Activated CD4-positive, alpha-beta T cell treated with anti-CD3 and anti-CD28 coated beads, Interleukin-2, Interleukin-4, amounts not matched to agents 100 ng/mL and 50 ng/mL, durations not matched to agents 16 hours and 8 hours (primary cell): ENCODE measurements at places on chromosomes 12 and 14.

DNA sequence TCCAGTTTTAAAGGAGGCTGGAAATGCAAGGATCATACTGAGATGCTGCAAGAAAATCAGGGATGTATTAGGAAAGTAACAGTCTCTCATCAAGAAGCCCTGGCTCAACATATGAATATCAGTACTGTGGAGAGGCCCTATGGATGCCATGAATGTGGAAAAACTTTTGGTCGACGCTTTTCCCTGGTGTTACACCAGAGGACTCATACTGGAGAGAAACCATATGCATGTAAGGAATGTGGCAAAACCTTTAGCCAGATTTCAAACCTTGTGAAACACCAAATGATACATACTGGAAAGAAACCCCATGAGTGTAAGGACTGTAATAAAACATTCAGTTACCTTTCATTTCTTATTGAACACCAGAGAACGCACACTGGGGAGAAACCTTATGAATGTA lies 24.5 kb downstream of the ZNF891 start:
- no peak for DNase-seq

DNA sequence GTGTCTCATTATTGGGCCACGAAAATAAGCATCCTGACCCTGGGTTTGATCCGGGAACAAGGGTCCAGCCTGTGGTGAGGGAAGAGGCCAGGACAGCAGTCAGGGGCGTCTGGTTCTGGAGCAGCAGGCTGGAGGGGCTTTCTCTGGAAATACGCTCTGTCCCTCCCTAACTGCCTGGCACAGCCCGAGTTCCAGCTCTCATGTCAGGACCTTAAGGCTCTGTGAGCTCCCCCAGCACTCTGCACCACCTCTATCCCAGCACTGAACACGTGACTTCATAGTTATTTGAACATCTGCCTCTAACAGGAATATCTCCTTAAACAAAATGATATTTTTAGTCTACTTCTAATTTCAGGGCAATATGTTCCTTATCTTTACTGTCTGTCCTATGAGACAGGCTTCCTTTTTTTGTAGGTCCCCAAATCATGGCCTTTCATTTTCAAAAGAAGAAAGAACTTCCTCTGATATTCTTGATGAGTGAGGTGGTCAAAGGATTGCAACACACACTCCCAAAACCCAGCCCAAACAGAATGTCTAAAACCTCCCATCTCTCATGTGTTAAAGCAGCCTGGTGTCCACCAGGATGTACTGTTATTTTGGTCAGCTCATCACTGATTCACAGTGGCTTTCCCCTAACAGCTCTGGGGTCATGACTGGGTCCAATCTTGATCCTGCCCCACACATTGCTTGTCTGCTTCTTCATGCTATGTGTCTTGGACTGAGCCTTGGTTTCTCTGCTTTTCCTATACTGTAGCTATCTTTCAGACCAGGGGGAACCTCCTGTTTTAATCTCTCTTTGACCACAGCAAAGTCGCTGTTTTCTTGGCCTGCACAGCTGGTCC lies 9.7 kb downstream of the AQP6 start:
- DNase-seq = no peak

- no peak for DNase-seq
Measured at GRCh38 chr12:31267966-31268365, 58.0 kb downstream of the SINHCAF start.

DNA sequence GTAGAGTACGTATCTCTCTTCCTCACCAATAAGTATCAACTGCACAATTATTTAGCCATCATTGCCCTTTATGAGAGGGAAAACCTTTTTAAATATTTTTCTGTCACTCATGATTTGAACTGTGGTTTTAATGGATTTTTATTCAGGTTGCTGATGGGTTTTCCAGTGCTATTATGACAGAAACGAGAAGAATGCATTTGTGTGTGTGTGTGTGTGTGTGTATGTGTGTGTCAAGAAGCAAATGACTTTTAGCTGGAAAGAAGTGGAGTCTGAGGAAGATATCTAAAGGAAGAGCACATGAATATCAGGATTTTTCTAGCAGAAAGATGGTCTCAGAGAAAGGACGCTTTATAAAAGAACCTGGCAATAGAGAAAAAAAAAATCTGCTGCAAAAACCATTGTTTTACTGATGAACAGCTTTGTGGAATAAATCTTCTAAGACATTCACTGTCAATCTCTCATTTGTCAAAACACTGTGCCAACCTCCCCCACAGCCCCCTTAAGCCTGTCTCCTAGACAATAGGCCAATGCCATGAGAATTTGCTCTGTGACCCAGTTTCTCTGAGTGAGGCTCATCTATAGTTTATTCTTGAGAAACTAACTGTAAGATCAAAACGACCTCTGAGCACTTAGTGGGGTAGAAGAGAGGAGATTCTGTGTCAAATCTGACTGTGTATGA lies 417.7 kb downstream of the FLRT2 start:
- no peak for DNase-seq

DNA sequence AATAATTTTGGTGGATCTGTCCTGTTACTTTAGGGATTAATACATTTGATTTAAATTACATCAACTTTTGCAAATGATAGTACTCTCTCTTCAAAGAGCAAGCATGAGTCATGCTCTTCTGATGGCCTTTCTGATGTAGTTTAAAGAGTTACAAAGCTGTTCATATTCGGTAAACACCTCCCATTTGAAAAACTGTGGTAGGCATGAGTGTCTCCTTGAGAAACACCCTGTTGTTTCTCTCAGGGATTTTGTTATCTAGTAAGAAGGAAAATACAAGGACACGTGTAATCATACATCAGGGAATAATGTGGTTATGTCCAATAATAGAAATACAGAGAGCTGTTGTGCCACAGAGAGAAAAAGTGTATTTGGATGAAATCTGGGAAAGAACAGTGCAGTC lies 53.3 kb upstream of the E2F7 start:
- DNase-seq = no peak

- peak; percentile 89 for DNase-seq
Measured at GRCh38 chr12:121795034-121795968, 1.8 kb upstream of the RHOF start.

DNA sequence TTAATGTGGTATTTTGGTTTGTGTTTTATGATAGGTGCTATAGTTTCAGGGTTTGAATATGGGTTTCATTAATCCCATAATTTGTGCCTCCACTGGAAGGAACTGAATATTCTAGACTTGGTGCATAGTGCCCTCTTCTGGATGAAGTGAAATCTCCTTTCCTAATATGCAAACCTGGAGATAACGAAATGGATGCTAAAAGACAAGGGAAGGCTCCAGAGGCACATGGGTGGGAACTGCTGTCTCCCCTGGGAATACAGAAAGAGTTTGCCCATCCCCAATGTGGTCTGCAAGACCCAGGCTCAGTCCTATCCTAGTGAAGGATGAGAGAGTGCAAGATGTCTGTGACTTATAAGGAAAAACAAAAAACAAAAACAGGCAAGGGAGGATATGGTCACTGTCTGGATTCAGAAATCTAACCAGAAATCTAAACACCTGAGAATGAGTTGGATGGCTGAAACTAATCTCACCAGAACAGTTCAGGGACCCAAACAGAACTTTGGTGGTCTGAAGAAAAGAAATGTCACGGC lies 142.3 kb upstream of the TMPO start:
- peak; percentile 51 for DNase-seq

DNA sequence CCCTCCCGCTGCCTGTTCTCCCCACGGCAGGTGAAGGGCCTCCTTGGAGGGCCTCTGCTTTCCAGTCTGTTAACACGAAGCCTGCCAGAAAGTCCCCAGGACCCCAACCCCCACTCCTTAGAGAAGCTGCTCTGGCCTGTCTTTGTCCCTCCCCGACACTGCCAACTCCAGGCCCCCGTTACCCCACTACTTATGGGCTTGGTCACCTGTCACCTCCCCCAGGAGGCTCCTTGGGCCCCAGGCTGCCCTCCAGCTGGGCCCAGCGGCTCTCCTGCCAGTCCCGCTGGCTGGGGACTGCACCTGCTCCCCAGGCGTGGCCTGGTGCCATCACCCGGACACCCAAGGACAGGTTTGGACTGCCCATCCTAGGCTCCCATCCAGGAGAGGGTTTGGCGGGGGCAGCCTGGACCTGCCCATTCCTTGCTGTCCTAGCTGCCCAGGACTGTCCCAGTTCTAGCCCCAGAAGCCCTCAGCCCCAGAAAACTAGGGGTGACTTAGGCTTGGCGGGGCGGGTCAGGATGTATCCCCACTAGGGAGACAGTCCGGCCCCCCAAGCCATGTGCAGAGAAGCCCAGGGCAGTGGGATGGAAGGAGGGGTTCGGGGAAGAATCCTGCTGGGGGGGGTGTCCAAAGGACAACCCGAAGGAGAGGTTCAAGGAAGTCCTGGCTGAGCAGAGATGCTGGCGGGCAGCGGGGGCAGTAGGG lies 155.7 kb upstream of the C14orf180 start:
- no peak for DNase-seq

DNA sequence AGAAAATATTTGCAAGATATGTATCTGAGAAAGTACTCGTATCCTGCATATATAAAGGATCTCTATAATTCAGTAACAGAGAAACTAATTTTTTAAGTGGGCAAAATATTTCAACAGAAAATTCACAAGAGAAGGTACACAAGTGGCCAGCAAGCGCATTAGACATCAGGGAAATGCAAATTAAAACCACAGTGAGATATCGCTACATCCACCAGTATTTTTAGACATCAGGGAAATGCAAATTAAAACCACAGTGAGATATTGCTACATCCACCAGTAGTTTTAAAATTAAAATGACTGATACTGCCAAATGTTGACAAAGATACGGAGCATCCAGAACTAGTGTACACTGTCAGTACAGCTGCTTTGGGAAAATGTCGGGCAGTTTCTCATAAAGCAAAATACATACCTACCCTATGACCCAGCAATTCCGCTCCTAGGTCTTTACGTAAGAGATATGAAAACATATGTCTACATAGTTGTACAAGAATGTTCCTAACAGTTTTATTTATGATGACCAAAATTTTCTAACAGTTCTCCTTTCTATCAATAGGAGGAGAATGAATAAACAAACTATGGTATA lies 2.8 kb upstream of the KCNK13 start:
- no peak for DNase-seq

GRCh38 chr14:100306998-100307765 lies 938 bp upstream of the SLC25A29 start:
- DNase-seq = no peak

GRCh38 chr14:98897605-98898309 lies 374.2 kb downstream of the BCL11B start:
- no peak for DNase-seq

GRCh38 chr12:73867147-73867546 lies 670.5 kb upstream of the ATXN7L3B start:
- DNase-seq = no peak

- DNase-seq = no peak
Measured at GRCh38 chr12:68364328-68364727, 32.2 kb upstream of the MDM1 start.

DNA sequence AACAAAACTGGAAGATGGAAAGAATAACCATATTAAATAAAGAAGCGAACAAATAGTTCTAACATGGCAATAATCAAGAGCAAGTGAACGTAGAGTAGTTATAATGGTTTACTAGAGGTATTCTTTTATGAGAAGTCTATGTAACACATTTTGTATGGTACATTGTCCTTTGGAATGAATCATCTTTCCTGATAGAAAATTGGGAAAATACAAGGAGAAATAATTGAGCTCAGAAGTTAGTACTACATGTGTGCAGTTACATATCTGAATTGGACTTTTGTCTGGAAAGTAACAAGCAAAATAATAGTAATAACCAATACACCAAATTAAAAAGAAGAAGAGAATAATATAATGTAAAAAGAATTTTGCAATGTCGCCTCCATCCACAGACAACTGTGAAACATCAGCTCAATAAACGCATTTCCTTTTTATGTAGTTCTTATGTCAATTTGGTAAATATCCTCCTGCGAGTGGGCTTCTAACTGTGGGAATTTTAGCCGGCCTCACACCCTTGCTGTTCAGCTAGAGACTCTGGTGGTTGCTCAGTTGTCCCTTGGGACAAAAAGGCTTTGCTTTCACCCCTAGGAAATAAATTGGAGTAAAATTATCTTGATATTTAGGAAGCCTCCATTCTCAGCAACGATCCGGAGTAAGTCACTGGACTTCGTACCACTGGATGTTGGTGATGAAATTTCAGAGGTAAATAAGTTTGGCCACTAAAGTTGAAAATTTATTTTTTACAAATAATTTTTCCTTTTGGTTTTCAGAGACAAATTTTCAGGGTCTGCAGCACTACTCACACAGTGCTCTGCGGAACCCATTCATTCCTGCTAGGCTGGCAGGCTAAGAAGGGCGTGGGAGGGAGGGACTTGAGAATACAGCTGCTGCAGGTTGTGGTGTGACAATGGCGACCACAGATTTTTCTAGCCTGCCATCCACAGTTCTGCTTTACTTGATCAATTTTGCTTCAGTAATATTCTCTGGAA lies 1.1 kb upstream of the TUBA1A start:
- no peak for DNase-seq

DNA sequence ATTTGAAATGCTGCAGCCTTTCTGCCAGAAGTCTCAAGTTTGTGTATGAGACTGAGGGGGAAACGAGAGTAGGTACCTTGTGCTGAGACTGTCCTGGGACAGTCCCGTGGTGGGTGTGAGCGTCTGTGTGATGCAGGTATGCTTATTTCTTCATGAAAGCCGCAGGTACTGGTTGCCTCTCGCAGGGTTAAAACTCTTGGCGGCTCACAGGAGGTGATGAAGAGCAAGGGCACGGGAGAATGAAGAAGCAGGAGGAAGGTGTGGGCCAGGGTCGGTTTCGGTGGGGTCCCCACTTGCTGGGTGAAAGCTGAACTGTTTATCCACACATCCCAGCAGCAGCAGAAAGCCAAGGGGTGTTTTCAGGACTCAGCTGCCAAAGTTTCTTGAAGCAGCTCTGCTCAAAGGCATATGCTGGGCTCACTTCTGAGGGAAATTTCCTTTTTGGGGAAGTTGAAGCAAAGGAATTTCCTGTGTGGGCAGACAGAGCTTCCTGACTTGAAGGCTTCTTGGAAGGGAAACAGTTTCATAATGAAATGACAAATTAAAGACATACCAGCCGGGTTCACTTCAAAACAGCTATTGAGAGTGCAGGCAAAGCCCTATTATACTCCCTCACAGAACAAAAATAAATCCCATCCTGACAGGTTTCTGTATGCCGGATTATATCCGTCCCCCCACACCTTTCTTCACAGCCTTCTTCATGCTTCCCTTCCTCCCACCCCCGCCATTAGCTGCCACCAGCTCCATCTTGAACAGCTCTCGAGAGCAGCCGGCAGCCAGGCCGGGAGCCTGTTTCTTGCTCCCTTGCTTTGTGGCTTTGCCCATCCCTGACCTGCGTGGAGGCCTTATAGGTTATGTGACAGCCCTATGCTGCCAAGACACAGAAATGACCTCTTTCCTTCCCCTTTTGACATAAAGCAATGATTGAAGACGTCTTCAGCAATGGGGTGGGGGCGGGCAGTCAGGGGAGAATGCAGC lies 116.6 kb downstream of the ETV6 start:
- peak; percentile 60 for DNase-seq

- DNase-seq = no peak
Measured at GRCh38 chr12:91609283-91609682, 426.7 kb upstream of the DCN start.

DNA sequence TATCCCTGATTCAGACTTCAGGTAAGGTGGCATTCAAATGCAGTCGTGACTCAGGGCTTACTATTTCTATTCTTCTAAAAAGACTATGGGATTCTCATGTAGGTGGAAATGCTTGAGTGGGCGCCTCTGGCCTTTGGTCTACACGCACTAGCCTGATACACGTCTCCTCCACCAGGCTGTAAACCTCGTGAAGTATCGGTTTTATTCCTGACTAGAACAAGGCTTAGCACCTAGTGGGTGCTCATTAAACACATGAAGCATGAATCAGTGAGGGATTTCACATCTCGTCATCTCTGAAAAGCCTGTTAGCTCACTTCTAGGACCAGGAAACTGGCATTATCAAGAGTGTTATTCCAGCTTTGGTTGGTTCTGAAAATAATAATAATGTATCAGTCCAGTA lies 17.7 kb upstream of the HNF1A start:
- DNase-seq = peak; percentile 52

GRCh38 chr12:132904718-132905328 lies 17.4 kb upstream of the CHFR start:
- DNase-seq = peak; percentile 76
